Foreskin keratinocyte (primary cell): ENCODE measurements at places on chromosomes 4 and X.

DNA sequence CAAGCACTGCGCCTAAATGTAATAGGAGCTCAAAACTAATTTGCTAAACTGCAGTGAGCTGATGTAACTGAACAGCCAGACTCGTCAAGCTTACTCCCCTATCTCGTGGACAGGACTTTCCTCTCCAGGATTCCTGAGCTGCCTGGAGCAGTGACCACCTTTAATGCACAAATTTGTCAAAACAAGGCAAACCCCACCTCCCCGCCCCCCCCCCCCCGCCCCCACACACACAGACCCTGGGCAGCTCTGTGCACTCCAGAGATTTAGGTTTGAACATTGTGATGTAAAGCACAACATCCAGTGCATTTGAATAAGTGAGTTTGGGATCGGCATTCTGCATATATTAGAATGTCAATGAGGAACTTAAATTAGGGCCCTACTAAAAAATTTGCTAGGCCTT is 77.7 kb upstream of the DHX15 start:
- DNase-seq: no peak

DNA sequence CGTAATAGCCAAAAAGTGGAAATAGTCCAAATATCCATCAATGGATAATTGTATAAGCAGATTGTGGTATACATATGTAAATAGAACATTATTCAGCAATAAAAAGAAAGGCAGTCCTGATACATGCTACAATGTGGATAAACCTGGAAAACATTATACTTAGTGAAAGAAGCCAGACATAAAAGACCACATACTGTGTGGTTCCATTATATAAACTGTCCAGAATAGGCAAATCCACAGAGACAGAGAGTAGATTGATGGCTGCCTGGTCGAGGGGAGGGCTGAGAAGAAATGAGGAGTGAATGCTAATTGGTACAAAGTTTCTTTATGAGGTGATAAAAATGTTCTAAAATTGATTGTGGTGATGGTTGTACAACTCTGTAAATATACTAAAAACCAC is 397.4 kb upstream of the RPS6KA3 start:
- no peak for DNase-seq

DNA sequence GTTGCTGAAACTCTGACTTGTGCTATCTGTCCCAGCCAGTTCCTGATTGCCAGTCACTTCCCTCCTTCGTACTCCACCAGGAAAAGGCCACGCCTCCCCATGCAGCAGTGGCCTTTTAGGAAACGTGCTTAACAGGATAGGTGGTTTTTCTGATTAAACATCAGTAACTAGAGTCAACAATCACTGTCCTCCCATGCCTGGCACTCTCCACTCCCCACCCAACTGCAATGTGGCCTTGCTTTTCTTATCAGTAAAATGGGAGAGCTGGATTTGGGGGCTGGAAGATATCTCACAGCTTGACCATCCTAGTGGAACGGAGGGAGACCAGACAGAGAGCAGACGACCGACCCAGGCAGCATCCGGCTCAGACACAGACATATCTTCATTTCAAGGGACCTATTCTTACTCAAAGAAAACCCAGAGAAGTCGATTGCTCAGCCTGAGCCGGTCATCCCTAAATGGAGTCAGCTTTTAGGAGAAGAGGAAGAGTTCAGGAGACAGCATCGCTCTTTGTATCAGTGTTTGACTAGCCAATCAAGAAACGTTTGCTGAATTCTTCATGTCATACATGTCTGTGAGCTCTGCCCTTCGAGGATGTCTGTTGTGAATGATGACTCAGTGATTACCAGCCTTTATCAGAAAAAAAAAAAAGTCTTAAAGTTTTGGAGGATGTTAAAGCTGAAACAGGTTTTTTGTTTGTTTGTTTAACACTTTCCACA is 12.7 kb upstream of the UBA6 start:
- peak; percentile 79 for DNase-seq

DNA sequence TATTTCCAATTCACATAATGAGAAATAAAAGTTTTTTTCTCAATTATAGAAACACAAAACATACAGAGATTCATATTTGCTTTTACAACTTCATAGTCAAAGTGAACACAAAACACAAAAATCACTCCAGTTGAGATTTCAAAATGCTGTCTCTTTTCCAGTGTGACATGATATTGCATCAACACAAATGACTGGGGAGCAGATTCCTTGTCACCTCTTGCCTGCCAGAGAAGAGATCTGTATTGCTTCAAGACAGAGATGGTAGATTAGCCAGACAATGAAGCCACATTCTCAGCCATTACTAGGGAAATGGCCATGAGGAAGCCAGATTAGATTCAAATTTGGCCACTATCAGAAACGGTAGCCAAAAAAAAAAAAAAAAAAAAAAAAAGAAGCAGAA is 2313.1 kb upstream of the AGA start:
- DNase-seq: no peak

DNA sequence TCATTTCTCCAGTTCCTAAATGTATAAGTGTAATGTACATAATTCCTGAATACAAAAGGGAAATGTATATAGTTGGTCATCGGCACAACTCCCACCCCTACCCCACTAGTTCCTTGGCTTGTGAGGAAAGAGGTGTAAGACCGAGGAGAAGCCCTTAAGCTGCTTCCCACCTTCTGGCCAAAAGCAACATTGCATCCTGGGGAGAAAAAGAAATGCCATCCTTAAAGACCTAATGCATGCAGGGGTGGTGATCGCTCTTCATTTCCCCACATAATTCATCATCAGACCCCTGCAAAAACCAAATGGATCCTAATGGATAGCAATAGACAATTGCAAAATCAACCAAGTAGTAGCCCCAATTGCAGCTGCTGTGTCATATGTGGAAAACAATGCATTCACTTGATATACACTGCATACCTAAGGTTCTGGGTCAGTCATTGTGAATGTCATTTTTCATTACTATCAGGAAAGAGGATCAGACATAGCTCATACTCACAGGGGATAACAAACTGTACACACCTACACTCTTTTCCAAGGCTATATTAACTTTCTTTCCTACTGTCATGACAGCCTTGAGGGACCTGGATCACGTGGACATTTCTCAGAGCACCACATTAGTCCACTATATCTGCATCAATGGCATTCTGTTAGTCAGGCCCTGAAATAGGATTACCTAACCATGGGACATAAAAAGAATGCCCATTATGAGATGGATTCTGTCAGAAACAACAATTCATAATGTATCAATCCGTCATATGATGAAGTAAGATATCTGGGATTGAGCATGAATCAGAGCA is 31.7 kb upstream of the NFXL1 start:
- DNase-seq: no peak

GRCh38 chrX:54181202-54181953 is 1.7 kb downstream of the FAM120C start:
- DNase-seq: peak; percentile 66

- DNase-seq: no peak
Measured at GRCh38 chrX:84339507-84340364, 151.7 kb upstream of the RPS6KA6 start.

- no peak for DNase-seq
Measured at GRCh38 chrX:53594354-53594753, 92.2 kb downstream of the HUWE1 start.
